ENCODE measurements at places on chromosomes 2 and 18.

DNA sequence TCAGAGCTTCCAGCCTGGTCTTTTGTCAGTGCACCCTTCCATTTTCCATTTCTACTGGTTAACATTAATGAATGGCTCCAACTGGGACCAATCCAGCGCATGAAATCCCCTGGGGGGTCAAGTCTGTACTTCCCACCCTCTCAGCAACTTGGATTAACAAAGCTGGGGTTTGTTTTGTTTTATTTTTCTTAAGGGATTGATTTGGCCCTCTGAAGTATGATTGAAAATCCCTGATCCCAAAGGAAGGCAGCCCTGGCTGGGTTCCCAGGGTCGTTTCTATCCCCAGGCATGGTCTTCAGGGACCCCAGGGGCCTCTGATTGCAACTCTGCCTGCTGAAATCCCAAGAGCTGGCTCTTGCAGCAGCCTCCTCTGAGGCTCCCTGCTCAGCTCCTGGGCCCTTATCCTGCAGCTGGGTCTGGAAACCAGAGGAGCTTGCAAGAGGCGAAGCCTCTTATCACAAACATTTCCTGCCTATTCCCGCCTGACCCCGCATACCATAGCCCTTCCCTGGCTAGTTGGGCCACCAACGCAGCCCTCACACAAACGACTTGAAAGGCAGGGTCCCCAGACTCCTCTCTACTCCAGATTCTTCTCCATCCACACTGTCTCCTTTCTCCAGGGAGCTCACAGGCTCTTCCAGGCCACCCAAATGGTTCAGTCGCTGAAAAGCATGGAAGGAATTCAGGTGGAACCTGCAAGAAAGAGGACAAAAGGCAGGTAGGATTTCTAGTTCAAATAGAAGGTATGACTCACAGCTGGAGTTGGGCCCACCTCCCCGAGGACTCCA lies 109.7 kb upstream of the PKDCC start:
- no peak for DNase-seq

DNA sequence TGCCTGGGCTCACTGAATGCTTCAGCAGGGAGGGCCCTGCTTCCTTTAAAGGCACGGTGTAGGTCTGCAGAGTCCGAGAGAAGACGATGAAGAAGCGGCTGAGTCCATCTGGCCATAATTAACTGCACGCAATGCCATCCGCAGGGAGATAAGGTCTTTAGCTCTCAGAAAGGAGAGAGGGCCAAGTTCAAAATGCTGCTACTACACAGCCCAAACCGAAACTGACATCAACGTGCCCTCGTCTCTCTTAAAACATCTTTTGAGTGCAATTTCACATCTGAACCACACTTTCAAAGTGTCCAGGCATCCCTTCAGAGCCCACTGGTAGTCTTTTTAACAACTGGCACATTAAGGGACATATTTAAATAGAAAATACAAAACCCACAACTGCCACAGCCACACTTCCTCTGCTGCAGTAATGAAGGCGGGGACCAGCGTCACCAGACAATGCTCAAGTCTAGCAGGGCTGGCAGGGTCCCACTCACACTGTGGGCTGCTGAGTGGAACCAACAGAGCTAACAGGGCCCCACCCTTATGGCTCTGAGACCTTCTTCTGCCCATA lies 35.8 kb downstream of the ST3GAL5 start:
- peak; percentile 52 for DNase-seq

DNA sequence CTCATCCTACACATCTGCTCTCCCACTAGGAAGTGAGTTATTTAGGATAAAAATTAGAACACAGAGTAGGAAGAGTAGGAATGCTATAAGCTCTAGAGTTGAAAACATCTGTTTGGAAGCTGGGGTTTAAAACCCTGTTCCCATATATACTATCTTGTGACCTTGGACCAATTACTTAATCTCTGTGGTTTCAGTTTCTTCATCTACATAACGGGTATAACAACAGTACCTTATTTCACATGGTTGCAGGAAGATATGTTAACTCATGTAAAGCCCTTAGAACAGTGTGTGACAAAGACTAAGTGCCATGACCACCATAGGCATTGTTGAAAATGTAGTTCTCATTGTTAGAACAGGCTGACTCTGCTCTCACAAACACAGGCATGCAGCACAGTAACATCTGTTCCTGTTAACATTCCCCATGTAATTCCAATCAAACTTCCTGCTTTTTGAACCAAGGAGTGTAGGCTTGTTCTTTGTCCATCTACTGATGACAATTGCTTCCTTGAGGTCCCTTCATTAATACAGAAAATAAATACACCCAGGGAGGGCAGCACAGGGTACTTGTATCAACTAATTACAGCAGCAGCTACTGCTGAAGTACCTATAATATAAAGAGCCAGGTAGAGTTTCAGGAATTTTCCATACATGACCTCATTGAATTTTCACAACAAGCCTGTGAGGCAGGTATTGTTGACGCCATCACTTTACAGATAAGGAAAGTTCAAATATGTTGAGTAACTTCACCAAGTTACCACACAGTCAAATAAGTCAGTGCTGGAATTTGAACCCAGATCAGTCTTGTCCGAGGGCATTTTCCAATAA lies 204.2 kb downstream of the L3MBTL4 start:
- DNase-seq: no peak

DNA sequence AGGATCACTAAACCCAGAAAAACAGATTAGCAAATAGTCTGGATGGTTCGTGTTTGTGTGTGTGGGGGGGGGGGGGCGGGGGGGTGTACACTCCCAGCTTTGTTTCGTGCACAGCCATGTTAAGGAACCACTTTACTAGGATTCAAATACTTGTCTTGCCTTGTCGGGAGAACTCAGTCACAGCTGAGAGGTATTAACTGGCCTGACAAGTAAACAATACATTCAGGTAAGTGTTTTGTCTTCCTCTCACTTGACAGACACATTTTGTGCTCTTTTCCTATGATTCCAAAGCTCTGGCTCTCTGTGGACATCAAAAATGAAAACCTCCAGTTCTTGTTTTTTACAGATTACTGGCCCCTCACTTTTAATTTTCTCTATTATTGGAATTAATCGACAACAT lies 173.5 kb downstream of the LRP1B start:
- DNase-seq: no peak

DNA sequence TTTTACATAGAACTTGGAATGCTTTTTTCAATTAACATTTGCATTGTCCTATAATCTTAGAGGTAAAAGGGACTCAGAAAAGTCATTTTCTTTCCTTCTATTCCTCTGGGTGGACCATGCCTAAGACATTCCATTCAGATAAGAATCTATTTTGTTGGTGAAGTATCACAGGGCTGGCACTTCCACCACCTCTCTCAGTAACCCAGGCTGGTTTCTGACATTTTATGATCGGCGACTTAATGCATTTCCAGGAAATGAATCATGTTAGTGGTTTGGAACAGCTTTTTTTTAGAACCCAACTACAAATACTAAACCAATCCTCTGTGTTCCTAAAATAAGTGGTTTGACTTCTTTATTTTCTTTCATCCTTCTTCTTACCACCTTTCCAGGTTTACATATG lies 27.0 kb downstream of the GAD1 start:
- no peak for DNase-seq

DNA sequence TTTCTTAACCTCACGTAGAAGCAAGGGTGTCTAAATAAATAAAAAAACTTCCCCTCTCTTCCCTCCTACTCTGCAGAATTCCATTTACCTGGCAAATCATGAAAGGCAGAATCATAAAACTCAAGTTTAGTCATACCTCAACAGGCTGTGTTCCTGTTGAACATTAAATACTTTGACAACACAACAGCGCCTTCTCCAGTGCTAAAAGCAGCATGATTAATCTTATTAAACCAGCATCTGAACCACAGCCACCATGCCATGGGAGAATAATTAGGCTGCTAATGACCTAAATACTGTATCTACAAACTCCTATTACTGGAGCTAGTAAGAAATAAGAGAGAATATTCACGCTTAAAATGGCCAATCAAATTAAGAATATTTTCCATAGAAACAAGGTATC lies 68.1 kb downstream of the CDH2 start:
- no peak for DNase-seq

DNA sequence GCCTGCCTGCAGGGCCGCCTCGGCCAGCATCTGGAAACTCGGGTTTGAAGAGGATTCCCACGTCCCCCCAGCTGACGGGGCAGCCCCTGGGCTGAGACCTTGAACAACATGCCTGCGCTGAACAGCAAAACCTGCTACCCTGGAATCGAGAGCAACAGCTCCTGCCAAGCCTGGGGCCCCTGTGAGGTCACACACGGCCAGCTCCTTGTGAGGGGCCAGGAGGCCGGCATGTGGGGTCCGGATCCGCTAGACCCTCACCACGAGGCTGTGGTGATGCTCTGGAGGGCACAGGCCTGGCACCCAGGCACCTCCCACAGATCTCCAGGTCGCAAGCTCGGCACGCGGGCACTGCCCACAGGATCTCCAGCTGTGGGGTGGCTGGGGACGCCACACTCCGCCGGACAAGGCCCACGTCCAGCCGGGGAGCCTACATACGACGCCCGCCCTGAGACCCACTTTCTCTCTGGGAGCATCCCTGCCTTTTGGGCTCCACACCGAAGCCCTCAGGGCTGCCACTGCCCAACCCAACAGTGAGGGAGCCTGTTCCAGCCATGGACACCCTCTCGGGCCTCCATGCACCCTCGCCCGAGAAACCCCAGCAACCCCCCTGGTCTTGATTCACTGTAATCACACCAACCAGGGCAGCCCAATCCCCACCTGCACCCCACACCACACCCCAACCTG lies 34.1 kb downstream of the SLC66A2 start:
- no peak for DNase-seq

GRCh38 chr2:143051465-143051864 lies 77.8 kb upstream of the ARHGAP15 start:
- no peak for DNase-seq

- DNase-seq: no peak
Observed at GRCh38 chr2:100407073-100407472, 10.4 kb downstream of the CHST10 start.

DNA sequence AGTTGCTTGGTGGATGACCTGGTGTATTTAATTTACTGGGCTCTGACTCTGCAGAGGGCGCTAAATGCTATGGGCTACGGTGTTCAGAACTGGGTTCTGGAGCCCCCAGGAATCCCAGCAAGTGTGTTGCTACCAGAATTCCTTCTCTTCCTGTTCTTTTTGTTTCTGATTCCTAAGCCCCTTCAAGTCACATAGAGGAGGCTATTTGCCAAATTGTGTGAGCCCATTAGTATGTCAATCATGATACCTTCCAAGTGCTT lies 358.2 kb upstream of the SPRED2 start:
- DNase-seq: no peak

- DNase-seq: no peak
Observed at GRCh38 chr2:96240341-96241038, 25.3 kb downstream of the TMEM127 start.

DNA sequence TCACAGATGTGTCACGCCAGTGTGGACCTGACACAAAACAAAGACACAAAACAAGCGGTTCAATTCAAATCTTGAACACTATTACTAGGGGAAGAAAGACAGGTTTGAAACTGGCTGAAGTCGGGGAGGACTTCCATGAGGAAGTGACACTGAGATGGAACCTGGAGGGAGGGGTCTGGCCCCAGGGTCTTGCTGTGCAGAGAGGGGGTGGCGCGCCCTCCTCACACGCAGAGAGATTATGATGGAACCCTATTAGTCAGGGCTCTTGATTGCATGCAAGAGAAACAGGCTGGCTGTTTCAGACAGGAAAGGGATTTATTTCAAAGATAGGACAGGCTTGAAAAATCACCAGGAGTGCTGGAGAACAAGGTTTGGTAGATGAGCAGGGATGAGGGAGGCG lies 363.6 kb upstream of the HS6ST1 start:
- DNase-seq: no peak

DNA sequence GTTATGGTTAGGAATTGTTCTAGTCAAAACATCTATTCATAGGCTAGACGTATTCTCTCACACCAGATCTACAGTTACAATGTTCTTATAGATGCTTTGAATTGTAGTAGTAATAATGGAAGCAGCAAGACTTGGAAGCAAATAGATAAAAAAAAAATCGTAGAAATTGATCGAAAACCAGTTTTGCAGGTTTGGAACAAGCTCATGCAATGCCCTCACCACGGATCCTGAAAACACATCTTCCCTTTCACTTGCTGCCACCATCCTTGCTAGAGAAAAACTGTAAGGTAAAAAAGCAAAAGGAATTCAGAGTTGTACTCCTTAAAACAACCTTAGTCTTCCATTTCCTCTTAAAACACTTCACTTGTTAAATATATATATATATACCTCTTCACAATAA lies 4.4 kb downstream of the SULT1C4 start:
- no peak for DNase-seq

DNA sequence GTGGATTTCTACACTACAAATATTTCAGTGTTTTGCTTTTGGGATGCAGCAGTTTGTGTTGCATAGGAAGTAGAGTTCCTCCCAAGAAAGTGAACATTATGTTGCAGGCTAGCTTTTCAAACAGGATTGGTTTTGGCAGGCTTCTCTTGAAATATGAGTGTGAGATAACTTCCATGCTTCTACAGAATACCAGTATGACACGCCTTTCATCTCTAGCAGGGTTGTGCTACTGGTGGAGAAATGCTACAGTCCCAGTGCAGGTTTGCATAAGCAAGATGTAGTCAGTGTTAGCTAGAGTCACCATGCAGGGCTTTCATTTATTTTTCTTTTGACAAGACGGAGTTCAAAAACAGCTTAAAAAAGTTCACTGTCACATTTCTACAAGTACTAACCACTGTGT lies 17.1 kb upstream of the CAVIN2 start:
- DNase-seq: no peak

GRCh38 chr18:55968550-55968949 lies 380.6 kb upstream of the TCF4 start:
- DNase-seq: no peak

DNA sequence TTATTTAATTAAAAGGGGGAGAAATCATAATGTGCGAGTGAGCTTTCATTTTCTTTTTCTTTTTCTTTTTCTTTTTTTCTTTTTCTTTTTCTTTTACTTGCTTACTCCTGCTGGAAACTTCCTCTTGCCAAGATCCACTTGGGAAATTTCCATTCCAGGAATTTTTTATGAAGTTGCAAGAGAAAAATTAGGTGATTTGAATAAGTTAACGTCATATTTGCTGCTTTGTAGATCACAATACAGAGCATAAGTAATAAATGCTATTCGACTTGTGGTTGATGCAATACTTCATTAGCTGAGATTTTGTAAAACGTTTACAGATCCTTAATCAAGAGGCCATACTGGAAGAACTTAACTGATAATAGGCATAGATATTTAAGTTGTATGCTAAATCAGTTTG lies 354.7 kb upstream of the SMIM21 start:
- DNase-seq: no peak

DNA sequence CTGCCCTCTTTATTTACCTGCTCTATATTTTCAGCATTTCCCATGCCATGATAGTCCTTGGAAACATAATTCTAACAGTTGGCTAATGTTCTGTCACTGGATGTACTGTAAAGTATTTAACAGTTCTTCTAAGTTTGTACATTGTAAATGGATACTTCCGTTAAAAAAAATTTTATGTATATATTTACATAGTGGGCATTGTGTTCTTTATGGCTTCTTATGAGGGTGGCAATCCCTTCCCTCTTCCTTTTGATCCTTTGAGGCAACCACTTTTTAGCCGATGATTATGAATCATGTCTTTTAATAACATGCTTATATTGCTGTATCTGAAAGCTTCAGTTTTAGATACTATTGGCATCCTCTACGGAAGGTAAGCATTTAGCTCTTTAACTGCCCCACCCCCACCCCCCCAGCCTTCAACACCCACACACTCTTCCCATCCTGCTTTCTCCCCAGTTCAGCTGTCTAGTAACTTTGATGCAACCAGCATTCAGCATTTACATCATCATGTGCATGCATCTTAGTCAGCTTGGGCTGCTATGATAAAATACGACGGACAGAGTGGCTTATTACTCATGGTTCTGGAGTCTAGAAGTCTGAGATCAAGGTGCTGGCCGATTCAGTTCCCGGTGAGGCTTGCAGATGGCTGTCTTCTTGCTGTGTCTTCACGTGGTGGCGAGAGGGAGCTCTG lies 21.0 kb upstream of the EDAR start:
- DNase-seq: no peak

Data from central memory CD8-positive, alpha-beta T cell (primary cell).